H7 (cell line): ENCODE measurements at places on chromosomes 7 and 10.
A peak's percentile ranks its signal among the peaks of the same experiment; 100 is the strongest.

- peak; percentile 94 for DNase-seq
These were observed 9.7 kb upstream of the ZFAND2A start for GRCh38 chr7:1169409-1170368.

DNA sequence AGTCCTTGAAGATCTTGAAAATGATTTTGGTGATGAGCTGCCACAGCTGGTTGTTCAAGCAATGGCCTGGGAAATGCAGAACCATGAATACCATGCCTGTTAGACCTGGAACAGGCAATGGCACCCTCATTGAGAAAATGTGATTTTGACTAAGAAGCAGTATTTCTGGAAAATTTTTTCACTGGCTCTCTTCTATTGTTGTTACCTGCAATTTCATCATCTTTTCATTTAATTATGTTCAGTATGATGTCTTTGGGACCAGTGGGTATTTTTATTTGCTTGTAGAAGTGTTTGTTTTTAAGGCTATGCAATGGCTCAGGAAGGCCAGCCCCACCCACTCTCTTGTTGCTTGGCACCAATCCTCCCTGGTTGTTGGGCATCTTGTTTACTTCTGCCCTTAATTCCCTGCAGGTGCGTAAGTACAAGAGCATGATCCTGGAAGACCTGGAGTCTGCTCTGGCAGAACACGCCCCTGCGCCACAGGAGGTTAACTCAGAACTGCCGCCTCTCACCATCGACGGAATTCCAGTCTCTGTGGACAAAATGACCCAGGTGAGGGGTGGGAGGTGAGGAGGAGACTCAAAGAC, 78.6 kb downstream of the NRF1 start:
- no peak for DNase-seq

DNA sequence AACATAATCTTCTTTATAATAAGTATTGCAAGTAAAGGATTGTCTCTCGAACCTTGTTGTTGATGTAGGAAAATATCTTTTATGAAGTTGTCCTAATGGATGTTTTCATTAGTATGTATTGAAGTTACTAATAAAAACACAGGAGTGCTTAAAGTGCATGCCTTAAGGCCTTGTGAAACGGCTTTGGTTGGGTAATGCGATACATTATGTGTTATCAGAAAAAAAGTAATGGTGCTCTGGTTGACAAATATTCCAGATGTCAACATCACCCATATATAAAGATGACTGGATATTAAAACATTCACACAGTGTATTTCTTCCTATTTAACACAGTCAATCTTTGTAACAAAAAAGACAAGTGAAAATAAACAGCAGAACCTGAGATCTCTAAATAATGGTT, 310.7 kb downstream of the PRKG1 start:
- no peak for DNase-seq

DNA sequence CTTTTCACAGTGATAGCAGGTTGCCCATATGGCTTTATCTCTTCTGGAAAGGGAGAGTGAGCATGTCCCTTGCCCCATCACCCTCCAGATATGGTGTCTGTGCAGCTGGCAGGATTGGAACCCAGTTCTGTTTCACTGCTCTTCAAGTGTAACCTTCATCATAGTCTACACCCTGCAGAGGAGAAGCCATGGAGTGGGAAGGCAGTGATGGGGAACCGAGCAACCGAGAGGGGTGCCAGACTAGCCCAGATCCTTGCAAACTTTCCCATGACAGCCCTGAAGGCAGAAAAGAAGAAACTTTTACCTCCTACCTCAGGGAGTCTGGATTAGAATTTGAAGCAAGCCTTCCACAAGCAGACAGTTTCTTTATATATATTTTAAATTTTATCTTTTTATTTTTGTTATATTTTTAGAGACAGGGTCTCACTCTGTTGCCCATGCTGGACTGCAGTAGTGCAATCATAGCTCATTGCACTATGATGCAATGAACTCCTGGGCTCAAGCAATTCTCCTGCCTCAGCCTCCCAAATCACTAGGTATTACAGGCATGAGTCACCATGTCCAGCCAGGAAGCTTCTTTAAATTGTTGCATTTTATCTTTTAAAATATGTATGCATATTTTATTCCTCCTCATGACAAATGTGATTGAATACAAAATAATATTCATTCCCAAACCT, 133.3 kb downstream of the KCNMA1 start:
- DNase-seq, result no peak

GRCh38 chr7:107758667-107759066, 14.7 kb downstream of the CBLL1 start:
- DNase-seq, result no peak

DNA sequence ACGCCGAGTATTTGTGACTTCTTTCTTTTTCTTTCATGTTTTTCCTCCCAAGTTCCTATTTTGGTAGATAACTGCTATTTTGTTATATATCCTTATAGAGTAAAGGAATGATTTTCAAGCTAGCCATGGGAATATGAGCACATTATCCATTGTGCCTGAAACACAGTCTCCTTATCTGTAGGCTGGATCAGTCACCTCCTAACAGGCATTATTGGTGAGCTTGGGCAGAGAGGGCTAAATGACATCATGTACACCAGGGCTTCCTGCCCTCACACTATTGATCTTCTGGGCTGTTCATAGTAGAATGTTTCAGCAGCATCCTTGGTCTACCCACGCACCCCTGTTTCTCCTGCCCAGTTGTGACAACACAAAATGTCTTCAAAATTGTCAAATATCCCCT, 88.1 kb upstream of the CTBP2 start:
- no peak for DNase-seq

GRCh38 chr7:146635205-146636032, 518.8 kb downstream of the CNTNAP2 start:
- DNase-seq, result no peak

GRCh38 chr7:139249179-139249810, 18.3 kb downstream of the UBN2 start:
- DNase-seq, result no peak

- DNase-seq, result no peak
These were observed 183.9 kb downstream of the ANK3 start for GRCh38 chr10:60205741-60206140.

- peak; percentile 16 for DNase-seq
These were observed 267.2 kb downstream of the TFEC start for GRCh38 chr7:115763347-115763746.

- DNase-seq, result no peak
These were observed 17.2 kb downstream of the ABCC2 start for GRCh38 chr10:99799613-99800012.

- no peak for DNase-seq
These were observed 147.7 kb downstream of the SND1 start for GRCh38 chr7:127799535-127800305.

DNA sequence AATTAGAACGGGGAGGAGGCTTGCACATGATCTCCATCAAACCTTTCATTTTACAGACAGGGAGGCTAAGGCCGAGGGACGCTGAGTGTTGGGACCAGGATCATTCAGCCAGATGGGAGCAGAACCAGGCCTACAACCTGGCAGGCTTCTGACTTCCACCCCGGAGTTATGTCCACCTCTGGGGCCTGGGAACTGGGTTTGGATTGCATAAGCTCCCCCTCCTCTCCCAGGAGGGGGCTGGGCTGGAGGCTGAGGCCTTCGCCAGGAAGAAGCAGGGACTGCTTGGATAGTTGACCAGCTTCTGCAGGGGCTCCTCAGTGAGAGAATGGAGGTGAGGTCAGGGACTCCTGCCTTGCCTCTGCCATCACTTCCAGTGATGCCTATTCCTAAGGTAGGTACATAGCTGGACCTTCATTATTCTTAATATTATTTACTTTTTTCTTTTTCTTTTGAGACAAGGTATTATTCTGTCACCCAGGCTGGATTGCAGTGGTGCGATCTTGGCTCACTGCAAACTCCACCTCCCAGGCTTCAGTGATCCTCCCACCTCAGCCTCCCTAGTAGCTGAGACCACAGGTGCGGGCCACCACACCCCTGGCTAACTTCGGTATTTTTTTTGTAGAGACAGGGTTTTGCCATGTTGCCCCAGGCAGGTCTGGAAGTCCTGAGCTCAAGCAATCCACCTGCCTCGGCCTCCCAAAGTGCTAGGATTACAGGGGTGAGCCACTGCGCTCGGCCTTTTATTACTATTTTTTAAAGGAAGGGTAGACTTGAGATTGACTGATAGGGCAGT, 1.3 kb downstream of the SNX10 start:
- peak; percentile 36 for DNase-seq

DNA sequence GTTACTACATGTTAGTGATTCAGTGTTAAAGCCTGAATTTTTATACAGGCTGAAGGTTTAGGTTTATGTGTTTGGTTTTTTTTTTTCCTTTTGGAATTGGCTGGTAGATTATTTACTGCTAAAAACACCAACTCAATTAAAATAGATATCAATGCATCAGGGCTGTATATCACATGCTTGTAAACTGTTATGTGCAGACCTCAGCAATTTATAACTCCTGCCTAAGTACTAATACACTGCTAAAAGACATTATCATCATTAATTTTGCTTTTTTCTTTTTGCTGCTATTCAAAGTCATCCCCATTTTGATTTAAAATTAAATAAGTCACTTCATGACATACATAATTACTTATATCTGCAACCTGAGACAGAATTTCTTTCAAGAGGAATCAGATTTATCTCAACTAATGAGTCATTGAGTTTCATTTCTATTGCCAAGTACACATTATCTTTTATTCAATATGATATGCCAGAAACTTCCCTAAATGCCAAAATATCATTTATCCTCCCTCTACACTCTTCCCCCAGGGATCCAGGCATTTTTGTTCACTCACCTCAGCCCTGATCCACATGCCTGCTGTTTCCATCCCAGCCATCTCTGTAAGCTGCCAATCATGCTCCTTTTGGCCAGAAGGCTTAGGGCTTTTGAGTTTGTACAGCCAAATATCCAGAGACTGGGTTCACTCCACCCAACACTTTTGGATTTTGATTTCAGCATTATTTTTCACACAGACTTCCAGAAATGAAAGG, 98.5 kb downstream of the POLR1F start:
- no peak for DNase-seq
